ENCODE measurements at places on chromosomes 1 and 21.

GRCh38 chr21:37580666-37581065 lies 214.1 kb downstream of the DYRK1A start:
- no peak for DNase-seq

DNA sequence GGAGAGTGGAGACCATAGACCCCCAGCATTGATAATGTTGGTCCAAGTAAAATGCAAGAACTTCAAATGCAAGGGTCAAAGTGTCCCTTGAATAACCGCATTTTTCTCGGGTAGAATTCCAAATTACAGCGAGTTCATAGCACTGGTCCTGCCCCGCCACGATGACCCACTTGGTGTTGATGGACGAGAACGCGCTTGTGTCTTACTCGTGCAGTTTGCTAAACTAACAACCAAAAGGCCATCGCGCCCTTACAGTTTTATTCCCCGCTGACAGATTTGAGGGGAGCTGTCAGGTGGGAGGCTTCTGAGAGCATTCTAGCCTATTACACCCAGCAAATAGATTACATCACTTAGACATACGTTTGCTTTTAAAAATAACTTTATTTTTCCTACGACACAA lies 17.3 kb upstream of the TSPEAR start:
- DNase-seq: no peak

DNA sequence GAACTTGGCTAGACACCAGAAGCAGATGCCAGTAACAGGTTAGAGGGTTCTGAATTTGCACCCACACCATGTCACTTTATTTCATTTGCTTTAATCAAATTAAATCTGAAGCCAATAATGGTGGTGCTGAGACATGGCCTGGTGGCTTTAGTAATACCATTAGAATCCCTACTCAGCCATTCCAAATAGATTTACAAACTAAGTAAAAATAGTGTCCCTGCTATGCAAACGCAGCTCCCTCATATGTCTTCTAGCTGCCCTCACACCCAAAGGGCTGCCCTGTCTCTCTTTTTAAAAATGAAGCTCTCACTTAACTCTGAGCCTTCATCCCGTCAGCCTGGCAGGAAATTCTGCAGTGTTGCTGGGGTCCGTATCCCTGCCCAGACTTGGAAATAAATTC lies 21.1 kb downstream of the GLUL start:
- no peak for DNase-seq

- DNase-seq: no peak
These were observed 8.0 kb upstream of the LCE5A start for GRCh38 chr1:152502496-152503180.

GRCh38 chr1:99786751-99787501 lies 20.5 kb upstream of the FRRS1 start:
- no peak for DNase-seq

GRCh38 chr1:113809670-113810602 lies 2.3 kb downstream of the RSBN1 start:
- no peak for DNase-seq

DNA sequence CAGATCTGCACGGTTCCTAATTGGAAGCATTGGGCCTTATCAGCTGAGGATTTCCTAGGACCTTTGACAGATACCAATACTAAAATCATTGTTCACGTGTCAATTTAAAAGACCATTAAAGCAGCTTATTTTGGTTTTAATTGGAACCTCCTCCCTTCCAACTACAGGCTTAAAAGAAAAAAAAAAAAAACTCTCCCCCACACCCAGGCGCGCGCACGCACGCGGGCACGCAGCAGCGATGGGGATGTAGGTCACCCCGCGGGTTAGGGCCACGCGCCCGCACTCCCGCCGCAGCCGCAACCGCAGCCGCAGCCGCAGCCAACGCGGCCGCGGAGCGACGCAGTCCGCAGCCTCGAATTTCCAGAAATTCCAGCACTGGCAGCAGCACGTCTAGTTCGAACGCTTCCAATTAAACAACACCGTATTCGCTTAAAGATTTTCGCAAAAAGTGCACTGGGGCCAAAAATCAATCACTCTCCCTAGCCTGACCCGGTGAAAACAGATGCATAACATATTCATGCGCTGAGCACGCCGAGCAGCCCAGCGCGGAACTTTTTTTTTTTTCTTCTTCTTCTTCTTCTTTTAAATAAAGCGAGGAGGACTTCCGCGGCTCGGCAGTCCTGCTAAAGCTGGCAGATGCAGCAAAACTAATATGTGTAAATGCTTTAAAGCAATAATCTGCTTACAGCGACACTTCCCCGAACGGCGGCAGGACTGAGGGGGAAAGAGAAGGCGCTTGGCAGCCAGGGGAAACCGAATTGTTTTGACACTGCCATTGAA lies 13.3 kb upstream of the BARHL2 start:
- no peak for DNase-seq

- peak; percentile 47 for DNase-seq
These were observed 696 bp downstream of the TGFB2 start for GRCh38 chr1:218345673-218346390.

DNA sequence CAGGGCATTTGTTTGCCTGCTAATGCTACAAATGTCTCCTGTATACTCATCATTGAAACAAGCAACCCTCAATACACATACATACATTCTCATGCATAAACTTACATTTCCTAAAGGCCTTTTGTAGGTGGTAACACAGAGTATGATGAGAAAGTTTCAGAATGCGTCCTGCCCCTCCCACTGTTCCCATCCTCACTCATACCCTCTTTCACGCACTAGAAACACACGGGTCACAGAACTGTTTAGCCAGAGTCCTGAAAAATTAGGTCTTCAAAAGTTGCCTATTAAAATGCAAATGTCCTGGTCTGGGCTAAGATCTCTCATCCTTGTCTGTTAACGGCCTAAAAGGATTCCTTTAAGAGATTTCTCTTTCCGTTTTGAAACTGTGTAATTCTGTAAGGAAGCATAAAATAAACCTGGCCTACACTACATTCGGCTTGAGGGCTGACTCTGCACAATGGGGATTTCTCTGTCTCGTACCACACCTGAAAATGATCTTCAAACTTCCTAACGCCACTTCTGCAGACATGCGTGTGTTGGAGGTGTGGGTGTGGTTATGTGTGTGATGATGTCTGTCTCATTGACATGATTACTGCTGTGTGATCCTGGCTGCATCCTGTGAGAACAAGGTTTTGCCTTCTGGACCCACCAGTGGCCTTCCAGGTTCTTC lies 5.3 kb upstream of the FCER1A start:
- DNase-seq: no peak

DNA sequence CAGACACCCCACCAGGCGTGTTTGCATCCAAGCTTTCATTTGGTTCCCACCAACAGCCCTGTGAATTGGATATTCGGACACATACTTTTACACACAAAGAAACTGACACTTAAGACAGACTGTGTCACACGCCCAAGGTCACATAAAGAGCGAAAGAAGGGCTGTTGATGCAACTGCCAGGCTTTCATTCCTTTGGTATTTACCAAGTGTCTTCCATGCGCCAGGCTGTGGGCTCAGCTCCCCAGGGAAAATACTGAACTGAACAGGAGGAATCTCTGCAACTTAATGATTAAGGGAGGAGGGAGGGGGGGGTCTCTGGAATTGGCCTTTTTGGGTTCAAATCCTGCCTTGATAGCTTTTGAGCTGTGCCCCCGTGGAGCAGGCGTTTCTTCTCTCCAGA lies 122.8 kb downstream of the ACTL8 start:
- DNase-seq: no peak

DNA sequence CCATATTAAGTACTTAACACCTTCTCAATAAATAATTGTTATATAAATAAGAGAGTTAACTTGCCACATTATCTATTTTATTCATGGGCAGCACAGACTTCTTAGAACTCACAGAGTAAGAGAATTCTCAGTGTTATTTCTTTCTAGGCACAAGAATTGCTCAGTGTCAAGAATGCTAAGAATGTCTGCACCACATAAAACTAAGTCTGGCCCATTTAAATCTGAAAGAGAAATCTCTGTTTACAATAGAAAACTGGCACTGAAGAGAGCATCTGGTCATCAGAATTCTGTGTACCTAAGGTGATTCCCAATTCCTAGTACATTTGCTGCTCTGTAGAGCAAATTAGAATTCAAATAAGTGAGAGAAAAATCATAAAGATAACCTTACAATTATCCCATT lies 3.8 kb downstream of the OR10K2 start:
- DNase-seq: no peak

DNA sequence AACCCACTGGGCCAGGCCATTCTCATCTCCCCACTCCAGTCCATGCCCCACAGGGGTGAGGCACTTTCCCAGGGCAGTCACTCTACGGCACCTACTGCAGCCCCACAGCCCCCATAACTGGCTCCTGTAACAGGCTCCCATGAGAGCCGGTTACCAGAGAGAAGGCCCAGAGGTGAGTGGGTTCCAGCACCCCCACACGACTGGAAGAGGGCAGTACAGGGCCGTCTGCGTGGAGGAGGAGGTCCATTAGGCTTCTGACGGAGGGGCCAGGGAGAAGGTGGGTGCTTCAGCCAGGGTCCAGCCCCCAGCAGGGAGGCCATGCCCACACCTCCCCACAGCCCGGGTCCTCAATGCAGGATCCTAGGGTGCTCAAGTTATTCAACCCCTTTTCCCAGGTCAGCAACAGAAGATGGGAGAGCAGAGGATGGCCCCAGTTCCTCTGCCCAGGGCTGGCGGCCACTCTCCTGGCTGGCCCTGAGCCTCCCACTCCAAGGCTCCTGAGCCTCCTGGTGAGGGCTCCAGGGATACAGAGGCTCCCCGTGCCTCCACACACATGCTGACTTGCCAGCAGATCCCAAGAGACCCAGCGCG lies 1.6 kb downstream of the ACAP3 start:
- DNase-seq: no peak

GRCh38 chr21:45182958-45183357 lies 104.7 kb downstream of the POFUT2 start:
- DNase-seq: no peak

GRCh38 chr1:93692983-93693591 lies 11.4 kb upstream of the BCAR3 start:
- no peak for DNase-seq

- no peak for DNase-seq
These were observed 31.6 kb upstream of the NUF2 start for GRCh38 chr1:163290025-163290640.

- DNase-seq: no peak
These were observed 89.2 kb downstream of the ADARB1 start for GRCh38 chr21:45163413-45164123.

- DNase-seq: no peak
These were observed 1.8 kb upstream of the EPHX1 start for GRCh38 chr1:225808136-225808535.

DNA sequence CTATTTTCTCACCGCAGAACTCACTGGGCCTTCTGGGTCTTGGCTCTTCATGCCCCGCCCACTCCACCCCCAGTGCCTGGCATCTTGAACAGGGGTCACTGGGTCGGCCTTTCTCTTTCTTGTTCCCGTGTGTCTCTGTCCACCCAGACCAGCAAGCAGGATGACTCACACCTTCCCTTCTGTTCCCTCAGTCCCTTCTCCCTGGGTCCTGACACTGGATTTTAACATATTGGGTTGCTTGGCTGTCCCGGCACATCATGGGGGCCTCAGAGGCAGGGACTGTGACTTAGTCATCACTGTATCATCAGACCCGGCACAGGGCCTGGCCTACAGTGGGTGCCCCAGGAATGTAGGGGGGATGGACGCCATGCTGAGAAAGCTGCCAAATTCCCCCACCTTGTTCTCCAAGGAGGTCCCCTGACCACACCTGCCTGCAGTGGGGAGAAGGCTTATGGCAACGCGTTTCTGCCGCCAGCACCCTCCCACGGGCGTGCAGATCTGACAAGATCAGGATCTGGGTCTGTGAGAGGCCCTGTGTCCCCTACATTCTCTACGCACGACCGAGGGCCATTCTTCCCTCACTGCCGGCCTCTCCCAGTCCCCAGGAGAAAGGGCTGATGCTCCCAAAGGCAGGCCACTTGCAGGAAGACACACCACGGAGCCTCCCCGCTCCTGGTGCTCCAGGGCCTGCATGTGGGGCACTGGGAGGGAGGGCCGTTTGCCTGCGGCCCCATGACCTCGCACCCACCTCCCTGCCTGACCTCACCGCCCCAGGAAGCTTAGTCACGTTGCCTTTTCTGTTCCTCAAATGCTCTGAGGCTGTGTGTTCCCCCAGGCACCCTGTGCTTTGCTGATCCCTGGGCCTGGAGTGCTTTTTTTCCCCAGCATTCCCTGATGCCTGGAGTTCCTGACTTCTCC lies 157.2 kb upstream of the TMEM51 start:
- no peak for DNase-seq

DNA sequence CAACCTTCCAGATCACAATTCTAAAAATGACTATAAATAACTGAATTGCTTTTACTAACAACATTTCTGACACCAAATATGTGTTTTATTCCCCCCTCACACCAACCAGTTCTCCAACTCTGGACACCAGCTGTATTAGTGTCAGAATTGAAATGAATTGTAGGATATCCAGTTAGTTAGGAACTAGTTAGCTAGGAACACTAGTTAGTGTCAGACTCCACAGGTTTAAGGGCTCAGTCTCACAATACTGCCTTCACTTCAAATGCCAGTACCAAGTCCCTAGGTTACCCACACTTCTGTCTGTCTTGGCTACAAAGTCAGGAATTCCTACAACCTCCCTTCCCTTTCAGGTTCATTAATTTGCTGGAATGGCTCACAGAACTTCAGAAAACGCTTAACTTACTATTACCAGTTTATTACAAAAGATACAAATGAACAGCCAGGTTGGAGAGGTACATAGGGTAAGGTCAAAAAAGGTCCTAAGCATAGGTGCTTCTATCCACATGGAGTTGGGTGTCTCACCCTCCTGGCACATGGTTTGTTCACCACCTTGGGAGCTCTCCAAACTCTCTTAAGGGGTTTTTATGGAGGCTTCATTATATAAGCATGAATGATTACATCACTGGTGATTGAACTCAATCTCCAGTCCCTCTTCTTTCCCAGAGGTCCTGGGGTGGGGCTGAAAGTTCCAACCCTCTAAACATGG lies 4.2 kb downstream of the STXBP3 start:
- DNase-seq: no peak

DNA sequence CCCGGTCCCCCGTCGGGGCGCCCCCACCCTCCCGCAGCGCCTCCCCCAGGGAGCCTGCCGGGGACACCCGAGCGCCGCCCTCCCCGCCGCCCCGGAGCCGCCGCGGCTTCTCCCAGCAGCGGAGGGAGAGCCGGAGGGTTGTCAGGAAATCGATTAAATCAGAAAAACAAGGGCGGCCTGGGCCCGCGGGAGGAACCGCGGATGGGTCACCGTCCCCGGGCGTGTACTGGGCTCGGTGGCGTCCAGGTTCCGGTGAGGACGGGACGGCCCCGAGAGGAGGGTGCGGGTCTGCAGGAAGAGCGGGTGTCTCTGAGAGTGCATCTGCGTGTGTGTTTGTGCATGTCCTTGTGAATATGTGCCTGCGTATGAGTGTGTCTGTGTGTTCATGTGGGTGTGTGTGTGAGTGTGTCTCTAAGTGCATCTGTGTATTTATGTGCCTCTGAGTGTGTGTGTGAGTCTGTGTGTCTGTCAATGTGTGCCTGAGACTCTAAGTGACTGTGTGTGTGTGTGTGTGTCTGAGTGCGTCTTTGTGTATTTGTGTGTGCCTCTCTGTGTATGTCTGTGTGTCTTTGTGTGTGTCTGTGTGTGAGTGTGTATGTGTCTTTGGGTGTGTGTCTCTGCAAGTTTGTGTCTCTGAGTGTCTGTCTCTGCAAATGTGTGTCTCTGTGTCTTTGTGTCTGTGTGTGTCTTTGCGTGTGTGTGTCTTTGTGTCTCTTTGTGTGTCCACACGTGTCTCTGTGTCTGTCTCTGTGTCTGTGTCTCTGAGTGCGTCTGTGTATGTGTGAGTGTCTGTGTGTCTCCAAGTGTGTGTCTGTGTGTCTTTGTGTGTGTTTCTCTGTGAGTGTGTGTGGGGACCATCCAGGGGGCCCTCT lies 1.1 kb downstream of the SPSB1 start:
- DNase-seq: no peak

- DNase-seq: no peak
These were observed 188.9 kb downstream of the RHOU start for GRCh38 chr1:228923973-228924686.

- DNase-seq: no peak
These were observed 188.2 kb downstream of the HHAT start for GRCh38 chr1:210516697-210517459.
